ENCODE measurements at places on chromosomes 3 and 15.
A peak's percentile ranks its signal among the peaks of the same experiment; 100 is the strongest.

DNA sequence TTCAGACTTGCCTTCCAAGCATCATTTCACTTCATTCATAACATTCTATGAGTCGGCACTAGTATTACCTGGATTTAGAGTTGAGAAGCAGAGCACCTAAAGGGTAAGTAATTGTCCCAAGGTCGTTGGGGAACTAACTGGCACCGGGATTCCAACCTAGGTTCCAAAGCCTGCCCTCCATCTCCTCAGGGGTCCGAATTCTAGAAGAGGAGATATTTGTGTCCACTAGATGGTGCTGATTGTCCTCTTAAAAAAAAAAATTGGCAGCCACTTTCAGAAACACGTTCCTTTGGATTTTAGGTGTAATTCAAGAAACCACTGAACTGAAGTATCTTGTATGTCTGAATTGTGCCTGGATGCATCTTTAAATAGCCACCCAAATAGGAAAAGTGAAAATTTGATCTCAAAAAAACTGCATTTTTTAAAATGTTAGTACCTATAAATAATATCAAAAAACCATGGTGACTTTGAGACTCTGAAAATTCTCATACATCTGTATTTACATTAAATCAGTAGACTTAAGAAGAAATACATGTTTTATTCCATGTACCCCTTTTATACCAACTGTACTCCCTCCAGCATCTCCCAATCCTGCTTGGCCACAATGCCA lies 3.9 kb upstream of the FSIP1 start:
- no peak for DNase-seq

GRCh38 chr3:197186887-197187588 lies 111.4 kb downstream of the DLG1 start:
- DNase-seq: no peak

GRCh38 chr15:101048581-101049030 lies 129.4 kb downstream of the LRRK1 start:
- DNase-seq: no peak

GRCh38 chr3:196063456-196063855 lies 18.4 kb downstream of the TFRC start:
- no peak for DNase-seq

- no peak for DNase-seq
These were observed 45.9 kb upstream of the CP start for GRCh38 chr3:149267565-149267964.

DNA sequence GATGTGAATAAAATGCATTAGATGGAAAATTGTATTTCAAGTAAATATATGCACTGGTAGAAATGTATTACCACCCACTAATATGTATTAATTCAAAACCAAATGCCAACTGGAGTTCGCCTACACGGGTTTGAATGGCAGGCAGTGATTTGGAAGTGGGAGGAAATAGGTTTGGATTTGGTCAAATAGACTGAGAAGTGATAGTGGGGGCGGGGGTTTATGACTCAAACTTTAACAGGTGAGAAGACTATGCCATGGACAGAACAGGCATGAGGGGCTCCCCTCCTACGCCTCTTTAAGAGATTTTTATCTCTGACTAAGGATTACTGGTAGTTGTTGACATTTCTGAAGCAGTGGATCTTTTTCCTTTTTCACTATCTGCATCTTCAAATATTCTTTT lies 677.8 kb downstream of the NTRK3 start:
- no peak for DNase-seq

GRCh38 chr3:29701326-29701983 lies 420.6 kb downstream of the RBMS3 start:
- no peak for DNase-seq

DNA sequence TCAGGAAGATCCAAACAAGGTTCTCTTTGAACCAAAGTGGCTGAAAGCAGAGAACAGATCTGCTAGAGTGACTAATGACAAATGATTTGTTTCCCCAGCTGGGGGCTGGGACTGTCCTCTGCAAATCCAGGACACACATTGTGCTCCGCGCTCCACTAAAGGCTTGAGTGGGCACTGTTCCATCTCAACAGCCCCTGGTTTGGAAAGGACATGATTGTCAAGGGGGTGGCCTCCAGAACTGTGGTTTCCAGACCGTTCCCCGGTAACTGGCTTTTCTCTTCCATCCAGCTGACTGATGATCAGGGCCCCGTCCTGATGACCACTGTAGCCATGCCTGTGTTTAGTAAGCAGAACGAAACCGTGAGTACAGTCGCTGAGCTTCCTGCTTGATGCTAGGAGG lies 91.0 kb downstream of the LRTM1 start:
- no peak for DNase-seq

GRCh38 chr15:86522721-86523120 lies 443.1 kb downstream of the AGBL1 start:
- DNase-seq: no peak

DNA sequence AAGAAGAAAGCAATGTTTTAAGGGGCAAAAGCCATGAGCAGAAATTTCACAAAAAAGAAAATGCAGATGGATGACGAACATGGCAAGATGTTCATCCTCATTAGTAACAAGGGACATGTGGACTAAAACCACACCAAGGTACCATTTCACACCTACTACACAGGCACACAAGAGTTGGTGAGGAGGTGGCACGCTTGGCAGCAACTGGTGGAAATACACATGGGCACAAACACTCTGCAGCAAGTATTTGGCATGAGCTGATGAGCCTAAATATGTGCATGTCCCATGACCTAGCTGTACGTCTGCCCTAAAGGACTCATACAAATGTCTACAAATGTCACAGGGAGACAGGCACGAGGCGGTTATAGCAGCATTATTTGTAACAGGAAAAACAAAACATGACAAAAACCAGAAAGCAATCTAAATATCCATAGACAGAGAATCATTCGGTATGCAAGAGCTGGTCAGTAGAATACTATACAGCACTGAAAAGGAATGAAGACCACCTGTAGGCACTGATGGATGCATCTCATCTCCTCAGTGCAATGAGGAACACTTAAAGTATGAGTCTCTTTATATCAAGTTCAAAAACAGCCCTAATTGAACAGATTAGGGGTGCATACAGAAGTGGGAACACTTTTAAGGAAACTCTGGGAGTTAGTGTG lies 11.5 kb upstream of the FBLN2 start:
- no peak for DNase-seq

- peak; percentile 62 for DNase-seq
These were observed 17.5 kb downstream of the FAM240A start for GRCh38 chr3:46629551-46630517.

DNA sequence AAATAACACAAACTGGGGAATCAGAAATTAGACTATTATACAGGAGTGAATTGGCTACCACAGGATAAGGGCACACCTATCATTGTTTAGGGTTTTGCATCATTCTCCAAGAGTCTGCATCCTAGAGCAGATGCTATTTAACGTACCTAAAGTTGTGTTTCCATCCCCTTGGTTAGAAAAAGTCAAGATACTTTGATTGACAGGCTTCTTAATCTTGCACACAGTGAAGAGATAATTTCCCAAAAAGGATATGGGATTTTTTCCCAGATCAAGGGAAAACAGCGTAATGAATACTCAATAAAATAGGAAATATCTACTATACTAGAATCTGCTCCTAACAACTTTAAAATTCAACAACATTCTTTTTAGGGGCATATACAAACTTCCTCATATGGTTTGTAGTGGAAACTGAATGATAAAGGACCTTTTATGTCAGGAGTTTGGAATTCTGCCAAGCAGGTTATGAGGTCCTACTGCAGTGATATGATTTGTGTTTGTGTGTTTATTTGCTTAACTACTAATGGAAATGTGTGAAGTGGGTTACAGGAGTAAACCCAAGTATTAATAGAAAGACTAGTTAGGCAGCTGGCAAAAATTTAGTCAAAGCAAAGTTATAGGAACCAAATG lies 124.1 kb upstream of the MME start:
- no peak for DNase-seq

DNA sequence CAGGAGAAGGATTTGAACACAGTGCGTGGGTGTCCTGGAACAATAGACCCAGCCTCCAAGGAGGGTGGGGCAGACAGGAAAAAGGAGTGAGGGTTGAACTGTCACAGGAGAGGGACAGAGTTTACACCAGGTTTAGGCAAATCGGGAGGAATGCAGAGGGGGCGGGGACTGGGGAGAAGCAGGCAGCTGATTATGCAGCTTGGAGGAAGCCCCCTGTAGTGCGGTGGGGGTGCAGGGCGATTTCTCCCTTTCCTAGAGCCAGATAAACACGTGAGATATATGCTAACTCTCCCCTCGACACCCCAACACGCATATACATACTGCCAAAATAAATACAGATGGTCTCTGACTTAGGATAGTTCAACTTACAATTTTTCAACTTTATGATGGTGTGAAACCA lies 108.6 kb upstream of the PRR20G start:
- DNase-seq: no peak

GRCh38 chr3:190051641-190052040 lies 69.1 kb downstream of the P3H2 start:
- no peak for DNase-seq

GRCh38 chr3:111936191-111936841 lies 42.5 kb upstream of the ABHD10 start:
- no peak for DNase-seq

GRCh38 chr15:65406424-65407000 lies 16.2 kb downstream of the IGDCC4 start:
- no peak for DNase-seq

DNA sequence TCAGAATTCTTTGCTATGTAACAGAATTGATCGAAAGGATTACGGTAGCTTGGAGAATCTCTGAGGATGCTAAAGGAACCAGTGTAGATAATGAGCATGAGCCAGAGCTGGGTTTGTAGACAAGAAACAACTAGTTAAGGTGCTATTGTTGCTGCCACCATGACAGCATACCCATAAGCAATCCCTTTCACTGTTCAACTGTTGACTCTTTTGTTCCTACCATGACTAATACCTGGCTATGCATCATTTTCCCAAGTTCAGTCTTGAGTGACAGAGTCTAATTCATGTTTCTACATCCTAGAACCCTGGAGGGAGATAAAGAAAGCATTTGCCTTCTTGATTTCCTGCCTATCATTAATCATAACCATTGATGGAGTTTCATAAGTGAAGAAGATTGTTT lies 600.3 kb downstream of the OTOL1 start:
- DNase-seq: no peak

DNA sequence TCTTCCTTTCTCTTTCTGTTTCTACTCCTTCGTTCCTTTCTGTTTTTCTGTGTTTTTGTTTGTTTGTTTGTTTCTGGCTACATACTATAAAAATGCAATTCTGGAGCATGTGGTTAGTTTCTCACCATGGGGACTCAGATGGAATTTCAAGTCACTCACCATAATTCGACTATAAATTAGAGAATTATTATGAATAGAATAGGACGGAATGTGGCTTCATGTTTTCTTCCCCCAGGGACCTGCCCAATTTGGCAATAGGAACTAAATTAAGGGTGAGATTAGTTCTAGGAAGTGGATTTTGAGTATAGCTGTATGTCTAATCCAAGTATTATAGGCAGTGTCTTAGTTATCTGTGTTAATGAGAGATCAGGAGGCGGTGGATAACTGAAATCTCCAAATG lies 96.9 kb downstream of the THSD4 start:
- DNase-seq: no peak

GRCh38 chr3:105744202-105744601 lies 124.6 kb downstream of the CBLB start:
- DNase-seq: no peak

DNA sequence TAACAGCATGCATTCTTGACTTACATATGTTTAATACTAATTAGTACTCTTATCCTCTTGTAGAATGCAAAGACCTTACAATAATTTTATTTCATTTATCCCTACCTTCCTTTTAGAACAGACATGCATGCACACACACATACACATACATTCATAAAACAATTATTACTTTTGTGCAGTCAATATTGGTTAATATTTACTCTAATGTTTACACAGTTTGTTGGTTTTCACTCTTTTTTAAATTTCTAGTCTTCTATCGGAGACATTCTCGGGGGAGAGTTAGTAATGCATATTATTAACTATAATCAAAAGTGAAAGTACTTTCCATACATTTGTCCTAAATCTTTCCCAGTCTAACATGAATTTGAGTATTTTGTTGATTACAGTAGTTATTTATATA lies 317.7 kb upstream of the DPH6 start:
- DNase-seq: no peak

DNA sequence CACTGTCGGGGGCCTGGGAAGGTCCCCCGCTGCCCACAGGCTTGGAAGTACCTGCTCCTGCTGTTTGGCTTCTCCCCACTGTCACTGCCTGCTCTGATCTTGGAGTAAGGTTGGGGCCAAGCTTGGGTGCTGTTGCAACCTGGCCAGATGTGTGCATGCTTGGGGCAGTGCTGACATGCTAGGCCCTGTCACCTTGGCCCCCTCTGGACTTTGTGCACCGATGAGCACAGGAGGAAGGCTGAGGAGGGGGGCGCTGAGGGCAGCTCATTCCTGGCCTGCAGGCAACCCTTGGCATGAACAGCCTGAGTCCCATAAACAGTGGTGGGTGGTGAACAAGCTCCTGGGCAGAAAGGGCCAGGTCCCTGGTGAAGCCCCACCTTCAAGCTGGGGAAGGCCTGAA lies 4.0 kb upstream of the XCR1 start:
- DNase-seq: no peak
